ENCODE measurements at places on chromosomes 5 and 9. TPM values are rescaled to one million over a fixed set of nuclear protein-coding genes. Genes with fewer than 3 reads are reported as not detected.

GRCh38 chr5:167964529-167964928 is 326.9 kb upstream of the WWC1 start:
- DNase-seq = no peak

Gene SOHLH1
- not detected for total RNA-seq

- DNase-seq = no peak
Measured at GRCh38 chr9:19473605-19474004, 64.8 kb downstream of the ACER2 start.

DNA sequence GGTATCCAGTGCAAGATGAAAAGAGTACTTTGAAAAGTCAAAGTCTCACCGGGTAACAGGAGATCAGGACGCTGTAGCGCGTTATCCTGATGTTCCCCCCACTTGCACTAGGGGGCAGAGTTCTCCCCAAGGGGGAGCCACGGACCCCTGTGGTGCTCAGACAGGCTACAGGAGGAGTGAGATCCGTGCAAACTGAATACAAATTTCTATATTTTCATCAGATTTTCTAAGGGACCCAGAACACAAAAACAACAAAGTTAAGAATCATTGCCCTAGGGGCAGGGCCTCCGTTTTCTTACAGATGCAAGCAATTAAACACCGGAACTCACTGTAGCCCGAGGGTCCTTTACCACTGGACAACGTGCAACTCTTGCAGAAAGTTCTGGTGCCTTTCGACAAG is 2.0 kb downstream of the MYO10 start:
- DNase-seq = no peak

Gene SOX30
- total RNA-seq = not detected

Gene MAT2B
- total RNA-seq = 61.9 TPM

Gene IL11RA
- total RNA-seq = 43.9 TPM

DNA sequence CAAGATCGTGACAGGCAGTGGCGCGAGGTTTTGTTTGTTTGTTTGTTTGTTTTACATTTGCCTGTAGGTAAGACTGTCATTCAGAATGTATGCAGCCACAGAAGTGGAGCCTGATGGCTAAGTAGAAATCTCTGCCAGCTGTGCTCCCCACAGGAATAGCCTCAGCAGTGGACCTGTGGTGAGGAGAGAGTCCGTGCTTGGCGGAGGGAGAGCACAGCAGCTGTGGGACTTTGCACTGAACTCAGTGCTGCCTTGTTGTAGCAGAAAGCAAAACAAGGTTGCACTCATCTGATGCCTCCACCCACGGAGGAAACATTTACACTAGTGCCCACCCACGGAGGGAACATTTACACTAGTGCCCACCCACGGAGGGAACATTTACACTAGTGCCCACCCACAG is 4.4 kb upstream of the ZNF782 start:
- DNase-seq = no peak

Gene ALDH7A1
- total RNA-seq = 73.2 TPM

GRCh38 chr9:115972843-115973595 is 180.6 kb upstream of the PAPPA start:
- DNase-seq = no peak

DNA sequence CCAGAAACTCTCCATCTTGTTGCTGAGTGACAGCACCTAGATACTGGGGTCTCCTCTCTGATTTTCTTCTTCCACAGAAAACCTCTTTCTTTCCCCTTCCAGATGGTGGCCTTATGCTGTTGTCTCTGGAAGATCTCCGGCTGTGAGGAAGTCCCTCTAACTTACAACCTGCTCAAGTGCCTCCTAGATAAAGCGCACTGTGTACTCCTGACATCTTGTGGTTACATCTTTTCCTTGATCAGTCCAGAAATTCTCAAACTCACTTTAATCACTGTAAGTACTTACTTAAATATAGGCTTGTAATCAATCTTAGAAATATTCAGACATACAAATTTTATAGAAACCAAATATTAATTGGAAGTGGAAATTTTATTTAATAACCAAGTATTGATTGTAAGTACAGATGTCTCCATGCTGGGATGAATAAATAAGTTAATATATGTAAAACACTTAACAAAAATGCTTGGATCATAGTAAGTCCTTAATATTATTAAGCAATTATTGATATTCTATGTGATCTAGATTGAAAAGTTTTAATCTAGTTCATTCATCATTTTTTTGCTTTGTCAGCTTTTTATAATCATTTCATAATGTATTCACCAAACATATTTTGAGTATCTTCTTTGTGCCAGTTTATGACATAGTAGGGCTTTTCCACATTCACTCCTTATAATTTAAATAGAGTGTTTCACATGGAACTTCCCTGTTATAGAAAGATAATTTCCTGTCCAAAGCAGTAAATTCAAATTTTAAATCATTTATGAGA is 1381.4 kb upstream of the CDH6 start:
- DNase-seq = no peak

Gene ENTPD2
- total RNA-seq = 6.4 TPM

Gene TAS2R1
- not detected for total RNA-seq

- DNase-seq = no peak
Measured at GRCh38 chr9:97548379-97548778, 46.9 kb downstream of the TMOD1 start.

DNA sequence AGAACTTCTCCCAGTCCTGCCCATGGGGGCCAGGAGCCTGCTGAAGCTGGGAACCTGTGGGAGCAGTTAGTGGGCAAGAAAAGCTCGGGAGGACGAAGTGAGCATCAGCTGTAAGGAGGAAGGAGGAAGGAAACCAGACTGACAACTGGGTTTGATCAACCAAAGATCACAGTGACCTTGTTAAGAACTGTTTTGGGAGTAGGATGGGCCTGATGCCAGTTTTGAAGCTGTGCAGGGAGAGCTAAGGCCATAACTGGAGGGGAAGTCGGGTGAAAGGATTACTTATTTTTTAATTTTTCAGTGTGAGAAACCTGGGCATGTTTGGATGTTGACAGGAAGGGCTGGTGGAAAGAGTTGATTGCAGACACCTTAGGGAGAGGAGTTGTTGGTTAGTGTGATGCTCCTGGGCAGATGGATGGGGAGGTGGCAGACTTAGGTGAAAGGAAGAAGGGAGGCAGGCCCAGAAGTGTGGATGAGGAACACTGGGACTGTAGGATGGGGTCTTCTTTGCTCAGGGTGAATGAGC is 58.3 kb upstream of the KLF4 start:
- DNase-seq = no peak

DNA sequence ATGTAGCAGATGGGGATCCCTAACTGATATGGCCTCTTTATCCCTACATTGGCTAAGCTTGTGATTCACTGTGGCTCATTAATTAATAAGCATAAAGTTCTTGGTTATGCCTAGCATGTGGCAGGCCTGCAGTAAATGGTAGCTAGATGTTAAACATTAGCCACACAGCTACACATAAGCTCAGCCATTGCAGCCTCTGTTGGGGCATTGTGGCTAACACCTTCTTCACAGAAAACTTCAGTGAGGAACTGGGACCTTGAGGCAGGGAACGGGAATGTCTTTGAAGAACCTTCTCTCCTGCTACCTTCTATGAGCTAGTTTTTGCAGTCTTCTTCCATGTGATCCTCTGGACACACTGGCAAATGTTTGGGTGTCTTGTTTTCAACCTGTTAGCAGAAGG is 338.2 kb downstream of the NTRK2 start:
- DNase-seq = no peak

- no peak for DNase-seq
Measured at GRCh38 chr5:81961651-81962440, 10.0 kb upstream of the ATG10 start.

Gene CAMK4
- total RNA-seq = 30.9 TPM

DNA sequence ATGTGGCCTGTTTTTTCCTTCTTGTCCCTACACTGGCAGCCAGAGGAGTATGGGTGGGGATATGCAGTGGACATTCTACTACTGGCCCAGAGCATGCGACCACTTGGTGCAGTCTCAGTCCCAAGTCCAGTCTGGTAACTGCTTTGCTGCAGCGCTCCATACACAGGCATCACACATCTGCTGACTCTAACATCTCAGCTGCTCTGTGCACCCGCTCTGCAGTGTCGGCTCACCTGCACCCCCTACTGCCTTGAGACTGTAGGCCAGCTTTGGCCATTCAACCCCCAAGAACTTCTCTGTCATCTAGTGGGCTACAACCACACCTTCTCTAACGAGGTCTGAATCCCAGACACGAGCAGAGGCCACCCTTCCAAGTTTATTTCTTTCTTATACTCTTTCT is 46.4 kb upstream of the SLCO6A1 start:
- no peak for DNase-seq

GRCh38 chr5:172456076-172456722 is 1.9 kb upstream of the SH3PXD2B start:
- no peak for DNase-seq

Gene NTRK2
- total RNA-seq = 56.7 TPM

GRCh38 chr9:82153032-82153431 is 164.5 kb downstream of the SPATA31D1 start:
- DNase-seq = no peak

Gene ITK
- total RNA-seq = 1.1 TPM

Gene OR1Q1
- total RNA-seq = not detected

Gene CENPH
- 20.5 TPM for total RNA-seq

DNA sequence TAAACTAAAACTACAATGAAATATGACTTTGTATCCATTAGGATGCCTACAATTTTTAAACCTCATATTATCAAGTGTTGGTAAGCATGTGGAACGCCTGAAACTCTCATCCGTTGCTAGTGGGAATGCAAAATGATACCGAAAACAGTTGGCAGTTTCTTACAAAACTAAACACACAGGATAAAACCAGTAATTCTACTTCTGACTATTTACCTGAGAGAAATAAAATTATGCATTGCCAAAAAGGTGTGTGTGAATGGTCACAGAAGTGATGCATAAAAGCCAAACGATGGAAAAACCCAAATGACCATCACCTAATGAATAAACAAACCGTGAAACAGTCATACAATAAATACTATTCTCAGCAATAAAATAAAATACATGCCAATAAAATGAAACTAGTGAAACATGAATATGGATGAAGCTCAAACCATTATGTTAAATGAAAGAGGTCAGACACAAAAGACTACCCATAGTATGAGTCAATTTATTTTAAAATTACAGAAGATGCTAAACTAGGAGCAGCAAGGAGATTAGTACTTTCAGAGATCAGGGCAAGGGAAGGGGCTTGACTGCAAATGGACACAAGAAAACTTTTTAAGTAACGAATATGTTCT is 13.4 kb downstream of the AUH start:
- no peak for DNase-seq

GRCh38 chr5:83726912-83727311 is 6.3 kb upstream of the HAPLN1 start:
- DNase-seq = no peak

DNA sequence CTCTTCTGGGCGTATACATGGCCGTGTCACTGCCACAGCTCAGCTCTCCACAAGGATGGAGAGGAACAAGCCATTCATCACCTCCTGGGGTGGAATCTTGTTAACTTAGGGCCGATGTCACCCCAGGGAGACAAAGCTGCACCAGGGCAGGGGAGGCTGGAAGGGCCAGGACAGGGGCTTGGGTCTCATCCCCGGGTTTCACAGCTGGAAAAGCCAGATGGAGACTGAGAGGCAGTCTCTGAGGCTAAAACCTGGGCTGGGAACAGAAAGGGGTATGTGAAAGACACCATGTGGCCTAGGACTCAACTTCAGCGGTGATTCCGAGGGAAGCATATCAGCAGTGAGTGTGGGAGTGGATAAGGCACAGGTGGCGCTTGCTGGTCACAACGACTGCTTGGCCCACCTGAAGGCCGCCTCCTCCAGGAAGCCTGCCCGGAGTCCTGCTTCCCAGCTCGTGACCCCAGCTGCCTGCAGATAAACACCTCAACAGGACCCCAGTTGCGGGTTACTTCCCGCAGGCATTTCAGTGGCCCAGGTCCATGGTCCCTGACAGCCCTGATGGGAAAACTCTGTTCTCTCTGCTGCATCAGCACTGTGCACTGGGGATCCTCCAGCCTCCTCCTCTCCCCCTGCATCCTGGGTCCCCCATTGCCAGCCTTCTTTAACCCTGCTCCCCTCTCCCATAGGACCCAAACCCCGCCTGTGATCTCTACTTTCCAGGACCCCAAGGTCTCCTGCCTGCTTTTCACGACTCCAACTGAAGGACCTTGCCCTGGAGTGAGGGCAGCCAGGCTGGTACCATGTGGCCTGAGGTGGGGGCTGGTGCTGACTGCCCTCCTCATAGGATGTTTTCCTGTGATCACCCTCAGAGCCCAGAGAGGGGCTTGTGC is 51.7 kb upstream of the FCN1 start:
- DNase-seq = no peak

Gene ACOT12
- total RNA-seq = 0.21 TPM
